Putamen (tissue), 1 donor: ENCODE measurements at places on chromosomes 1 and 21.

DNA sequence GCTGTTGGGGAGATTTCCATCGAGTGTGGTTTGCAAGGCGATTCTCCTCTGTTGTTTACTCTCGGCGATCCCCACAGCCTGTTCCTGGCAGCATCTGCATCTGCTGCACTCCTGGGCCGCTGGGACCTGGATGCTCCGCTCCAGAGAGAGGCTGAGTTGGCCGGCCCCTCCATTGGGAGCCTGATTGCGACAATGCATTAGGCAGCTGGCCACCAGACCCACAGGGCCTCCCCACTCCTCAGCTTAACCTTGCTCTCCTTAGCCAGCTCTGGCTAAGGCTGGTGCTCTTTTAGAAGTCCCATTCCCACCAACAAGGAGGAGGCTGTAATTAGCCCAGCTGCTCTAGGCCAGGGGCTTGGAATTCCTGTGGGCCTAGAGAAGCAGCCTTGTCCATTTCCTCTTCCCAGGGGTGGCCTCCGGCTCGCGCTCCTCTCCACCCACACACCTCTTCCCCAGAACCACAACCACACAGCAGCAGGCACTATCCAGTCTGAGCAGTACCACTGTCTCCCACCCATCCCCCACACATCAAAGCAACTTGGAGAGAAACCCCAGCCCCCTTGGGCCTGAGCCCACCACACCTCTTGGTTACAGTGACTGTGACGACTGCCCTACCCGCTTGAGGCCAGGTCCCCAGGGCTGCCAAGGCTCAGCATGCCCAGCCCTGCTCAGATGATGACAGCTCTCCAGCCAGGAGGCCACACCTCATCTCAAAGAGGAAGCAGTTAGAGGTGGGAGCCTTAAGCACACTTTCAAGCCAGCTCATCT is 193.8 kb upstream of the EDN2 start:
- DNase-seq = no peak

- no peak for DNase-seq
Measured at GRCh38 chr1:112505878-112506277, 2.9 kb upstream of the WNT2B start.

DNA sequence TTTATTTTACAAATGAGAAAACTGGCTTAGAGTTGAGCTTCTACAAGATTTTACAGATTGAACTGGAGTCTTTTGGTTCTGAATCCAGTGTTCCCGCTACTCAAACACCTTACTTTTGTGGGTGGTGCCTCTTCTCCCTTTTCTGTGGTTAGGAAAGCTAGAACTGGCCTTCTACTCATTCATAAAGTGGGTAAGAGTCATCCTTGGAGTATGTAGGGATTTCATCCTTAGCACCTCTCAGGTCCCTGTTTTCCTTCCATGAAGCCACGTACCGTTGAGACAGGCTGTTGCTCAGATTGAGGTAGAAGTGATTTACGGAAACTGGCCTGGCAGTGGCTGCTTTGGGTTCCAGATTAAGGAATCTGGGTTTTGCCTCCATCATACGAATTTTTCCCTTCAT is 35.8 kb downstream of the WNT4 start:
- no peak for DNase-seq

DNA sequence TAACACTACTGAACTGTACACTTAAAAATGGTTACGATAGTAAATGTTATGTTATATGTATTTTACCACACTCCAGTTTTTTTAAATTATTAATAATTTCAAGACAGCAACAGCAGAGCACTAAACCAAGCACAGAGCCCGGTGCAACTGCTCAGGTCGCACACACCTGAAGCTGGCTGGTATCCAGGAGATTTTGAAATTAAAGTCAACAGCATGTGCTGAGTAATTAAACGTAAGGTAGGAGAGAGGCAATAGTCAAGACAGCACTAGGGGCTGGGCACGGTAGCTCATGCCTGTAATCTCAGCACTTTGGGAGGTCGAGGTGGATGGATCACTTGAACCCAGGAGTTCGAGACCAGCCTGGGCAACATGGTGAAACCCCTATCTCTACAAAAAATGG is 35.1 kb upstream of the SLC30A10 start:
- no peak for DNase-seq

- DNase-seq = no peak
Measured at GRCh38 chr1:219883400-219884332, 44.7 kb downstream of the SLC30A10 start.

- no peak for DNase-seq
Measured at GRCh38 chr1:58454385-58454784, 92.1 kb downstream of the OMA1 start.

DNA sequence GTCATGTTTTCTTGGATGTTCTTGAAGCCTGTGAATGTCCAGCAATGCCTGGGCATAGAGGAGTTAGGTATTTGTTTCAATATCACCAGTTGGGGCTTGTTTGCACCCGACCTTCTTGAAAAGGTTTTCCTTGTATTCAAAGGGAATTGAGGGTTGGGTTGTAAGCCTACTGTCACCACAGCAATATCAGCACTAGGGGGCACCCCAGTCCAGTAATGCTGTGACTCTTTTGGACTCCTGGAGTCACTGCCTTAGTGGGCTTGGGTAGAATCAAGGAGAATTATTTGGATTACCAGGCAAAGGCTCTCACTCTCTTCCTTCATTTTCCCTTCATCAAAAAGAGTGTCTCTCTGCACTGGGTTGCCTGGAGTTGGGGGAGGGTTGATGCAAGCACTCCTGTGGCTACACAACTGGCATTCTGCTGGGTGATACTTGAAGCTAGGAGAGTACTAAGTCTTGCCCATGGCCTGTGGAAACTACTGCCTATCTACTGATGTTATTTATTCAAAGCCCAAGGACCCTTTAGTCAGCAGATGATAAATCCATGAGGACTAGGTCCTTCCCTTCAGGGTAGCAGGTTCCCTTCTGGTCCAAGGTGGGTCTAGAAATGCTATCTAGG is 34.5 kb downstream of the OR10R2 start:
- DNase-seq = no peak

- DNase-seq = peak; percentile 85
Measured at GRCh38 chr21:33069994-33070743, at the start of gene OLIG1. Gene OLIG1 (plus strand): TSS chr21:33070141. CDS start chr21:33070247, 106 bp downstream.

DNA sequence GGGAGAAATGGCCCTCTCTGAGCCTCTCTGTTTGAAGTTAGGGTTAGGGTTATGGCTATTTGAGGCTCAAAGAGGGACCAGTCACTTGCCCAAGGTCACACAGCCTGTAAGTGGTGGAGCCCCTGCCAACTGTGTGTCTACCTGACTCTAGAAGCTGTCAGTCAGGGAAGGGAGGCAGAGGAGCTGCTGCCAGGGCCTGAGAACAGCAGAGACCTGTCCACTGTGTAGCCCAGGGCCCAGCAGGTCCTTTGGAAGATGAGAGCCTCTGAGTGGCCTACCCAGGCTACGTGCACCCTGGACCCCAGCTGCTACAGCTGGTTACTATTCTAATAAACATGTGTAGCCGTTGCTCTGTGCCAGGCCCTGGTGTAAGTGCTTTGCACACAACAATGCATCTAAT is 15.1 kb upstream of the EDN2 start:
- DNase-seq = no peak

DNA sequence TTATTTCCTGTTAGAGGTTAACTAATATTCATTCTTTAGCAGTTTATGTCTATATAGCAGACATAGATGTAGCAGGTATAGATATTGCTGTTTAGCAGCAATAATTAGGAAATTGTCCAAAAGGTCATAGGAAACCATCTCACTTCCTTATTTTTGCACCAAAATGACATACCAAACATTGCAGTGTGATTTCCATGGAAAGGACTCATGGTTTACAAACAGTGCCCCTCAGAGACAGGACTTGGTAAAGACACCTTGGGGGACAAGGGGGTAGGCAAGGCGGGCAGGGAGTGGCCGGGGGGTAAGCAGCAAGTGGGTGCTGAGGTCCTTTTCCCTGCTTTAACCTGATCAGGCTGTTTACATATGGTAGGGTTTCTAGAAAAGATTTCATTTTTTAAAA is 30.5 kb downstream of the BATF3 start:
- no peak for DNase-seq

DNA sequence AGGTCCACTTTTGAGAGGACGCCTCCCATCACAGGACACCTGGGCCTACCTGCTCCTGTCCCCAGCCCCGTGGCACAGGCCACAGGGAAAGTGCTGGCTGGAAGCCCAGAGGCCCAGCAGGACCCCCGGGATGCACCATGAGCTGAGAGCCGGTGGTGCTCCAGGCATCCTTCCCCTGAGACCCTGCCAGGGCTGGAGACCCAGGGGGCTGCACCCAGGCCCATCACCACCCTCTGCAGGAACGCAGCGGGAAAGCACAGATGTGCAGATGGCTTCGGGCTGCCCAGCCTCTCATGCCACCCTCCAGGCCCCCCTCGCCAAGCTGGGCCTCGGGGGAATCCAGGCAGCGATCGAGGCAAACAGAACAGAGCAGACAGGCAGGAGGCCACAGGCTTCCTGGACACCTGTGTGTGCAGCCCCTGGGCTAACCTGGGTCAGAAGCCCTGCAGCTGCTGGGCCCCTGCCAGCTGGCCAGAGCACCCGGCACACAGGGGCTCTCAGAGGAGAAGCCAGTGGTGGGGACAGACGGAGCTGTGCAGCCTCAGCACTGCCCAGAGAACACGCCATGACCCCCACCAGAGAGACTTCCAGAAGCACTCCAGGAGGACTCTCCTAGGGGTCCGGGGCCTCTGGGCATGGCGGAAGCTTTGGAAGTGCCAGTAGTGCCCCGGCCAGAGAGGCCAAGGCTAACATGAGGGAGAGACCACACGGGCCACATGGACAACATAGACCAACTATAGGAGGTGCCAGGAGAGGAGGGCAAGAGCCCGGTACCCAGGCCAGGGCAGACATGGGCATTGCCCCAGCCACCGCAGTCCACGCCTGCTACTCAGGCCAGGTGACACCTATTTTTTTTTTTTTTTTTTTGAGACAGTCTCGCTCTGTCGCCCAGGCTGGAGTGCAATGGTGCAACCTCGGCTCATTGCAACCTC is 71.4 kb downstream of the ARHGEF16 start:
- DNase-seq = no peak

DNA sequence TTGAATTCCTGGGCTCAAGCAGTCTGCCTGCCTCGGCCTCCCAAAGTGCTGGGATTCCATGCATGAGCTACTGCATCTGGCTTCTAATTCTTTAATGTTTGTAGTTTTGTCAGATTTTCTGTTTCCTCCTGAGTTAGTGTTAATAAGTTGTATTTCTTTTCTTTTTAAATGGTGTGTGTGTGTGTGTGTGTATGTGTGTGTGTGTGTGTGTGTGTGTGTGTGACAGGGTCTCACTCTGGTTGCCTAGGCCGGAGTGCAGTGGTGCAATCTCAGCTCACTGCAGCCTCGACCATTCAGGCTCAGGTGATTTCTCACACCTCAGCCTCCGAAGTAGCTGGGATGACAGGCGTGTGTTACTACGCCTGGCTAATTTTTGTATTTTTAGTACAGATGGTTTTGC is 50.2 kb downstream of the ADARB1 start:
- DNase-seq = no peak

GRCh38 chr1:184747089-184747955 is 7.3 kb downstream of the EDEM3 start:
- no peak for DNase-seq

- no peak for DNase-seq
Measured at GRCh38 chr1:10852486-10852885, 56.0 kb upstream of the CASZ1 start.

- DNase-seq = peak; percentile 93
Measured at GRCh38 chr1:36386265-36387140, 779 bp upstream of the STK40 start.

DNA sequence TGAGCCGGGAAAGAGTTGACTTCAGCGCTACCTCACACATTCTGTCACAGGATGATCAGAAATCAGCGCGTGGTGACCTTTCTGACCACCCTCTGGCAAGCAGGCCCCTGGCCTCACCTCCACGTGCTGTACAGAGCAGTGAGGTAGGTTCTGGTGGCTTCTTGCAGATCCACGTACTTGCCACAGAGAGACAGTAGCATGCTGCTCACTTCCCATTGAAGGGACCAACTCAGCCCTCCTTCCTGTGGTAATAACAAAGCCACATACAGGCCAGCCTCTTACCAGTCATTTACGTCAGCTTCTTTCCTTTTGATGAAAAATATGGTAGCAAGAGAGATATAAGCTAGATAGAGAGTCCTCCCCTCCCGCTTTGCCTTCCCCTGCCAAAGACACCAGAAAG is 200.7 kb downstream of the CHRM3 start:
- DNase-seq = no peak

- no peak for DNase-seq
Measured at GRCh38 chr21:45496968-45497845, 45.0 kb downstream of the SLC19A1 start.

- DNase-seq = no peak
Measured at GRCh38 chr1:9494936-9495758, 44.1 kb upstream of the SLC25A33 start.

GRCh38 chr1:94739521-94740061 is 80.6 kb upstream of the SLC44A3 start:
- no peak for DNase-seq
